ENCODE measurements at places on chromosomes 4 and X. TPM values are rescaled to one million over a fixed set of nuclear protein-coding genes. Genes with fewer than 3 reads are reported as not detected.
A peak's percentile ranks its signal among the peaks of the same experiment; 100 is the strongest.

TMEM154 gene
- 0.18 TPM for total RNA-seq

SPACA5 gene
- total RNA-seq: not detected

- no peak for DNase-seq
Measured at GRCh38 chr4:145066063-145066501, 31.9 kb downstream of the ANAPC10 start.

DNA sequence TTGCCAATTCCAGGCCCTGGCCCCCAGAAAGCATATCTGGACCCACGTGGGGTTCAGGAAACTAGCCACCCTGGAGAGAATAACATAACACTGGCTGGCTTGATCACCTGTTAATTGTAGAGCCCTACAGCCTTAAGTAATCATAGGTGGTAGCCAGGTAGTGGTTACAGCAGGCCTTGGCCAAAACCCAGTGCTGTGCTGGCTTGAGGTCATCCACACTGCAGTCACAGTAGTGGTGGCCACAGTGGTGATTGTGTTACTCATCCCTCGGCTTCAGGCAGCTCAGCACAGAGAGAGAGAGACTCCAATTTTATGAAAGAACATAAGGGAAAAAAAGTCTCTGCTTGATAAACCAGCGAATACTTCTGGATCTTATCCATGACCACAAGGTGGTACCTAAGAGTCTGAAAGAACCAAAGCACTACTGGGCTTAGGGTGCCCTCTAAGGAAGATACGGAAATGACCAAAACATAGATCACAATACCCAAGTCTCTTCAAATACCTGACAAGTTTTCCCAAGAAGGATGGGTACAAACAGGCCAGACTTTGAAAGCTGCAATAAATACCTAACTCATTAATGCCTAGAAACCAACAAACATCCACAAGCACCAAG is 46.6 kb upstream of the CDX4 start:
- DNase-seq: no peak

- peak; percentile 14 for DNase-seq
Measured at GRCh38 chr4:110787109-110787508, 164.2 kb upstream of the PITX2 start.

DNA sequence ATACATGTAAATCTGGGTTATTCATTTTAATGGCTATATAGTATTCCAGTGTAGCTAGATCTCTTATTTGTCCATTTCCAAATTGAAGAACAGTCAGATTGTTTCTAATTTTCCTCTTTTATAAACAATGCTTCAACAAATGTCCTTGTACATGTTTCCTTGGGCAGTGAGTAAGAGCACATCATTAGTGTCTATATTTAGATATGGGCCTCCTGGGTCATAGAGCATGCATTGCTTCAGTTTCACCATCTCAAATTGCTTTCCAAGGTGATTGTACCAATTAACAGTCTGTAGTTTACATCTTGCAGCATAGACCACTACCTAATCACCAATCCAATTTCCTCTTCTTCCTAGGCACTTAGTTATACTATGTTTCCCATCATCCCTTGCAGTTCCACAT is 13.4 kb downstream of the PHKA2 start:
- no peak for DNase-seq

- DNase-seq: no peak
Measured at GRCh38 chr4:37481547-37482122, 204.5 kb downstream of the RELL1 start.

GRCh38 chr4:158259955-158260575 is 49.8 kb downstream of the TMEM144 start:
- DNase-seq: peak; percentile 42

XAGE1B gene
- total RNA-seq: not detected

- DNase-seq: no peak
Measured at GRCh38 chr4:120348948-120349347, 282.3 kb upstream of the MAD2L1 start.

DNA sequence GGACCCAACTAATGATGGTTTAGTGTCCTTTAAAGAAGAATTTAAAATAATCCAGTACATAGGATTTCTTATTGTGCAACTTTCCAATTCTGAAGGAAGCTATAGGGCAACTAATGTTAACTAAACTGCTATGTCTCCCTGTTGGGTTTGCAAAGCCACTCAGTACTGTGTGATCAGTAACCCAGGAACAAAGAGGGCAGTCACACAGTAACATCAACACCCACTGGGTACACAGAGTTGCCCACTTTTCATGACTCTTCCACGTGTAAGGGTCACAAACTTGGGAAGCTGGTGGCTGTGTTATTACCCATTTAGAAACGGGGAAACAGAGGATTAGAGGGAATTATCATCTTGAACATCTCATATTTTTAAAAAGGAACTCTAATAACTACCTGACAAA is 555.0 kb upstream of the DIPK2B start:
- DNase-seq: no peak
